ENCODE measurements at places on chromosomes 11 and 22. TPM values are rescaled to one million over a fixed set of nuclear protein-coding genes. Genes with fewer than 3 reads are reported as not detected.

Gene TREH
- not detected for total RNA-seq

Gene CLDN5
- total RNA-seq = 70.1 TPM

Gene PRDX5
- total RNA-seq = 82.7 TPM

Gene SLC6A5
- total RNA-seq = not detected

Gene CADM1
- 5.5 TPM for total RNA-seq

Gene VSTM5
- 0.10 TPM for total RNA-seq

Gene SAC3D1
- total RNA-seq = 5.8 TPM

Gene CD3D
- 1.2 TPM for total RNA-seq

Gene E2F8
- 0.19 TPM for total RNA-seq

Gene NLRX1
- 23.9 TPM for total RNA-seq

Gene GAS2L1
- 25.0 TPM for total RNA-seq

Gene PDGFD
- 24.3 TPM for total RNA-seq

Gene OR8D2
- not detected for total RNA-seq

Gene FIBIN
- total RNA-seq = 32.8 TPM

Gene OR8G1
- not detected for total RNA-seq

Gene SC5D
- total RNA-seq = 27.4 TPM

Gene FAM181B
- 0.42 TPM for total RNA-seq

Gene HSPB2
- total RNA-seq = 11.6 TPM

Gene SAA1
- total RNA-seq = 324 TPM

Gene LRRC32
- 108 TPM for total RNA-seq

Gene C11orf97
- total RNA-seq = not detected

Gene ZC3H12C
- total RNA-seq = 24.8 TPM

Gene TRIM51
- total RNA-seq = not detected

Gene PGR
- total RNA-seq = 6.0 TPM

Gene TMEM121B
- 0.38 TPM for total RNA-seq

Gene KDM4E
- not detected for total RNA-seq

Gene OR5M11
- not detected for total RNA-seq

Gene PPARA
- 27.7 TPM for total RNA-seq

Gene FAM180B
- total RNA-seq = 7.2 TPM

Gene CACNA1I
- total RNA-seq = 0.09 TPM

Gene TH
- 0.67 TPM for total RNA-seq

Gene FXYD2
- total RNA-seq = 4.5 TPM
